Progenitor cell of endocrine pancreas (in vitro differentiated cells): ENCODE measurements at places on chromosomes 1 and 21. TPM values are rescaled to one million over a fixed set of nuclear protein-coding genes. Genes with fewer than 3 reads are reported as not detected.

GRCh38 chr1:201224666-201225370 is 34.2 kb downstream of the IGFN1 start:
- no peaks in the 10 kb centered on the region for H3K27me3 ChIP-seq
- H3K4me3 ChIP-seq: no peak overlapping the region
- peaks cover 2% of the 10 kb centered on the region for H3K4me1 ChIP-seq
- DNase-seq: no peak

BRINP3 gene
- 0.11 TPM in 1 of 2 replicates, not detected in the other for total RNA-seq

GRCh38 chr1:67058761-67059160 is 4.8 kb upstream of the SLC35D1 start:
- no peaks in the 10 kb centered on the region for H3K36me3 ChIP-seq
- peaks cover 6% of the 10 kb centered on the region for H3K4me1 ChIP-seq
- H3K4me3 ChIP-seq: no peak overlapping the region
- no peak overlapping the region for H3K27ac ChIP-seq
- DNase-seq: no peak

DNA sequence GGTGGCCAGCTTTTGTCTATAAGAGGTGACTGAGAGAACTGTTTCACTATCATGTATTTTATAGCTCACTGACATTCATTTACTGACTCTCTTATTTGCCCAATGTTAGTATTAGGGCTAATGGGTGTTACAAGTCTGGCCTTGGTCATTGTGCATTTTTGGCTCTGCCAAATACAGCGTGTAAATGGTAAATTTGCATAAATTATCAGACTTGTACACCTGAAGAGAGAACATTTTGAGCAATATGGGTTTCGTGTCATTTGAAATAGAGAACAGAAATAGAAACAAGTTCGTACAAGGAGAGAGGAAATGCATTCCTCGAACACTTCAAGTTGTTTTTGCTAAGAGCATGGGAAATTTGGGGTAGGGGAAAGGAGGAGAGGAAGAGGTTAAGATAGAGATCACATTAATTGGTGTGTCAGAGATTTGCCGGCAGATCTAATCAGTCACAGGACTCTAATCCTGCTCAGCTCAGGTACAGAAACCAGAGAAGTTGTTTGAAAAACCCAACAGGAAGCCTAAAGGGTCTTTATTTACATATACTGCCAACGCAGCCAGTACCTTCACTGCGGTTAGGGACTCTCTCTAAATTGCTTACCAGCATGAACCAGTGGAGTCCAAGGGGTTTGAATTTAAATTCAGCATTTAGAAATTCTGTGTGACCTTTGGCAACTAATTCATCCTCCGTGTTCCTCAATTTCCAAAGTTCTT is 261.5 kb downstream of the GPATCH2 start:
- no peaks in the 10 kb centered on the region for H3K36me3 ChIP-seq
- H3K27me3 ChIP-seq: no peaks in the 10 kb centered on the region
- H3K4me3 ChIP-seq: no peak overlapping the region
- peaks cover 23% of the 10 kb centered on the region for H3K4me1 ChIP-seq

- no peaks in the 10 kb centered on the region for H3K27me3 ChIP-seq
- H3K36me3 ChIP-seq: peaks cover 2% of the 10 kb centered on the region
- H3K27ac ChIP-seq: no peak overlapping the region
- DNase-seq: no peak
- H3K4me1 ChIP-seq: no peaks in the 10 kb centered on the region
- no peak overlapping the region for H3K4me3 ChIP-seq
Observed at GRCh38 chr1:217660353-217661062, 29.4 kb downstream of the SPATA17 start.

TIAM1 gene
- 35.4 and 36.8 TPM in 2 replicates for total RNA-seq

MYCL gene
- total RNA-seq: 19.3 and 21.3 TPM in 2 replicates

C1orf94 gene
- total RNA-seq: not detected in 2 replicates

- H3K27me3 ChIP-seq: no peaks in the 10 kb centered on the region
- H3K36me3 ChIP-seq: peaks cover 18% of the 10 kb centered on the region
- H3K4me1 ChIP-seq: no peaks in the 10 kb centered on the region
Observed at GRCh38 chr1:52157582-52157981, 15.7 kb downstream of the ZFYVE9 start.

- no peaks in the 10 kb centered on the region for H3K4me1 ChIP-seq
- DNase-seq: no peak
- no peaks in the 10 kb centered on the region for H3K27me3 ChIP-seq
- H3K27ac ChIP-seq: no peak overlapping the region
Observed at GRCh38 chr1:37493336-37494098, 19.1 kb downstream of the ZC3H12A start.

DNA sequence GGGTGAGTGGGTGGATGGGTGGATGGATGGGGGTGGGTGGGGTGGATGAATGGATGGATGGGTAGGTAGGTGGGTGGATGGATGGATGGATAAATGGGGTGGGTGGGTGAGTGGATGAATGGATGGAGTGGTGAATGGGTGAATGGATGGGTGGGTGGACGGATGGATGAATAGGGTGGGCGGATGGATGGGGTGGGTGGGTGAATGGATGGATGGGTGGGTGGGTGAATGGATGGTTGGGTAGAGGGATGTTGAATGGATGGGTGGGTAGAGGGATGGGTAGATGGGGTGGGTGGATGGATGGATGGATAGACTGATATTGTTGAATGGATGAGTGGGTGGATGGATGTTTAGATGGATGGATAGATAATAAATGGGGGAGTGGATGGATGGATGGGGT is 26.9 kb upstream of the CCDC27 start:
- H3K4me1 ChIP-seq: no peaks in the 10 kb centered on the region
- no peak overlapping the region for H3K4me3 ChIP-seq
- peaks cover 19% of the 10 kb centered on the region for H3K27me3 ChIP-seq
- no peak overlapping the region for H3K27ac ChIP-seq

GRCh38 chr1:201538612-201539551 is at the start of gene NAV1:
TSS of gene NAV1 (plus strand) at chr1:201539127. CDS start at chr1:201622885, 83,758 bp downstream.
- H3K36me3 ChIP-seq: no peaks in the 10 kb centered on the region
- peak within 1 kb of the TSS; percentile 79 for H3K4me3 ChIP-seq
- H3K27ac ChIP-seq: peak within 1 kb of the TSS; percentile 76
- H3K27me3 ChIP-seq: peaks cover 78% of the 10 kb centered on the region
- peaks cover 9% of the 10 kb centered on the region for H3K4me1 ChIP-seq

MAP3K21 gene
- total RNA-seq: 13.1 and 13.9 TPM in 2 replicates

DNA sequence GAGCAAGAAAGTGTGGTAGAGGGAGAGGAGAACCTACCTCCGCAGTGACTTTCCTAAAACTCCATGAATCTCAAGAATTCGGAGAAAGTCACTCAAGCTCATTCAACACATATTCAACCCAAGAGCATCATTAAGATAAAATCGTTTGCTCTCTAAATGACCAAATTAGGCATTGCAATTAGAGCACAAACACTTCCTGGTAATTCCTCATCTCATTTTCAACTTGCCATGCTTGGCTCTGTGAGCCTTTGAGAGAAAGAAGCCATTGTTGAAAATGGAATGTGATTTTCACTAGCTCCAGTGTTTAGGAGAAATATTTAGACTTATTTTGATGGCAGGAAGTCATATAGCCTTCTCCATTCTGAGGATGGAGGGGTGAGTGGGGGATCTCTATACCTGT is 52.5 kb downstream of the KAZN start:
- peaks cover 33% of the 10 kb centered on the region for H3K4me1 ChIP-seq
- H3K27me3 ChIP-seq: no peaks in the 10 kb centered on the region
- H3K36me3 ChIP-seq: no peaks in the 10 kb centered on the region
- H3K27ac ChIP-seq: peak overlapping the region; percentile 42

DNA sequence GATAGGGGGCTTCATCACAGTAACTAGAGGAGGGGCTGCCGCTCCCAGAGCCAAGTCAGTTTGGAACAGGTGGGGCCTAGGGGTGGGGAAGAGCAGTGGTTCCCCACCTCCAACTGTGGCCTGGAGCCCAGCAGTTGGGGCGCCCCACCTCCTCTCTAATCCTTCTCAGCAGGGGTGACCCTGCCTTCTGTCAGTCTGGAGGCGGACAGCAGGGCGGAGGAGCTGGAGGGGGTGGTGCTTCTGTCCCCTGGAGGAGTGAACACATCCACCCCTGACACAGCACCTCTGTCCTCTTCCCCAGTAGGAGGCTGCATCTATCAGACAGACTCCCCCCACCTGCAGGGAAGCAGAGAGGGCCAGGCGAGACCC is 73.8 kb downstream of the MRPL37 start:
- peaks cover 8% of the 10 kb centered on the region for H3K36me3 ChIP-seq
- no peak overlapping the region for H3K4me3 ChIP-seq
- peaks cover 29% of the 10 kb centered on the region for H3K4me1 ChIP-seq
- DNase-seq: no peak

GRCh38 chr1:185742403-185742802 is 8.2 kb downstream of the HMCN1 start:
- no peak for DNase-seq
- H3K4me1 ChIP-seq: no peaks in the 10 kb centered on the region
- no peaks in the 10 kb centered on the region for H3K36me3 ChIP-seq
- no peaks in the 10 kb centered on the region for H3K27me3 ChIP-seq
- no peak overlapping the region for H3K4me3 ChIP-seq
- no peak overlapping the region for H3K27ac ChIP-seq

DNA sequence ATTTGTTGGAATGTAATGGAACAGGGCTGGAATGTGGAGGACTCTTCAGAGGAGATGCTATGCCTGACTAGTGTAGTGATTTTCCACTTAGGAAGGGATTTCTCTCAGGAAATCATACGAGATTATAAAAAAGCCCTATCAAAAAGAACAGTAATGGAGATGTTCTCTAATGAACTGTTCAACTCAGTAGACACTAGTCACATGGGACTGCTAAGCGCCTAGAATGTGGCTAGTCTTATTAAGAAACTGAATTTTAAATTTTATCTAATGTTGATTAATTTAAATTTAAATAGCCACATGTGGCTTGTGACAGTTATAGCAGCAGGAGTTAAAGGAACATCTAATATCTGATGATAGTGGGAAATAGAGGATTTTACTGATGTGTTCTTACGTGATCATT is 94.0 kb downstream of the SLC35F3 start:
- no peaks in the 10 kb centered on the region for H3K27me3 ChIP-seq
- no peak overlapping the region for H3K4me3 ChIP-seq
- H3K27ac ChIP-seq: no peak overlapping the region
- H3K4me1 ChIP-seq: no peaks in the 10 kb centered on the region
- no peaks in the 10 kb centered on the region for H3K36me3 ChIP-seq
- DNase-seq: no peak

DNA sequence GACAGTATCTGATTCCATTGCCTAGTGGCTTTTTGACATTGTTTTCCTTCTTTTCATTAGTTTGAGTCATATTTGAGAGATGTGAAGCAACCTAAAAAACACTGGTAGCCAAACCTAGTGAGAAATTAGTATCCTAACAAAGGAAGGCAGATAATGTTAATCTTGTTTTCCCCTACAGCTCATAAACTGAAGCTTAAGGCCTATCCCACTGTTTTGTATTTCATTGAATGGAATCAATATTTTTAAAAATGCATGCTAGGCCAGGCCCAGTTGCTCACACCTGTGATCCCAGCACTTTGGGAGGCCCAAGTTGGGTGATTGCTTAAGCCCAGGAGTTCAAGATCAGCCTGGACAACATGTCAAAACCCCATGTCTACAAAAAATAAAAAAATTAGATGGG is 1.2 kb downstream of the CR1L start:
- no peak overlapping the region for H3K4me3 ChIP-seq
- H3K27ac ChIP-seq: no peak overlapping the region
- peaks cover 26% of the 10 kb centered on the region for H3K4me1 ChIP-seq
- no peaks in the 10 kb centered on the region for H3K36me3 ChIP-seq
- H3K27me3 ChIP-seq: no peaks in the 10 kb centered on the region

GRCh38 chr1:93463960-93464359 is 16.0 kb downstream of the FNBP1L start:
- no peaks in the 10 kb centered on the region for H3K27me3 ChIP-seq
- H3K4me3 ChIP-seq: no peak overlapping the region
- peaks cover 40% of the 10 kb centered on the region for H3K36me3 ChIP-seq
- DNase-seq: no peak
- peaks cover 17% of the 10 kb centered on the region for H3K4me1 ChIP-seq
- no peak overlapping the region for H3K27ac ChIP-seq

GRCh38 chr1:39637361-39637760 is 2.1 kb downstream of the HEYL start:
- H3K4me1 ChIP-seq: peaks cover 8% of the 10 kb centered on the region
- H3K27me3 ChIP-seq: peaks cover 78% of the 10 kb centered on the region
- no peaks in the 10 kb centered on the region for H3K36me3 ChIP-seq

DNA sequence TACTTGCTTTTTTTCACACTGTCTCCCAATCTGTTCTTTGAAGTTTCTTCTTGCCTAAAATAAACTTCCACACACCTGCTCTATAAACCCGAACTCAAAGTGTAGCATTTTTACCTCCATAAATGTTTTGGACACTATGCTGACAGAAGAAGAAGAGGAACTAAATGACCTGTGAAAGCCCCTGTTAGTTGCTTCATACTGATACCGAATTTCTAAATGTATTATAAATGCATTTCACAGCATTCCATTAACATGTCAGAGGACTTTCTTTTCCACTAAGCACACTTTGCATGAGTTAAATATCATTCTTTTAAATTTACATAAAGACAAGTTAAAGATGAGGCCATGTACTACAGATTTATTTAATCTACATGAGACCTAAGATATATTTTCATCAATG is 281.0 kb downstream of the SMYD3 start:
- H3K36me3 ChIP-seq: no peaks in the 10 kb centered on the region
- DNase-seq: no peak
- no peaks in the 10 kb centered on the region for H3K4me1 ChIP-seq
- H3K27ac ChIP-seq: no peak overlapping the region

DNA sequence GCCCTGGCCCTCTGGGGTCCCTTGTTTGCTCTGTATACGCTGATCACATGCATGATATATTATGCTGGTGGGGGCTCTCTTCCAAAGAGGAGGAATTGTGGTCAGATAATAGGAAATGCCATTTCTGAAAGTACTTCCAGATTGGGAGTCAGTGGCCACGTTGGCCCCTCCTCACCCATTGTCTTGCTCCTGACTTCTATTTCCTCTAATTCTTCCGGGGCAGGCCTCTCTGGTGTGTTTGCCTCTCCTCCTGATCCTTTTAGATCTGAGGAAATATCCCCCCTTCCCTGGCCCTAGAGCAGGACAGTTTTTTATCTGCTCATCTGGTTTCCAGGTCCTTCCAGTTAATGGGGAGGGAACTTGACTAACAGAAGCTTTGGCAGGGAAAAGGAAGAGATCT is 2.9 kb downstream of the VANGL2 start:
- H3K36me3 ChIP-seq: no peaks in the 10 kb centered on the region
- peaks cover 40% of the 10 kb centered on the region for H3K4me1 ChIP-seq
- no peaks in the 10 kb centered on the region for H3K27me3 ChIP-seq
- no peak for DNase-seq
- H3K27ac ChIP-seq: peak overlapping the region; percentile 75

DNA sequence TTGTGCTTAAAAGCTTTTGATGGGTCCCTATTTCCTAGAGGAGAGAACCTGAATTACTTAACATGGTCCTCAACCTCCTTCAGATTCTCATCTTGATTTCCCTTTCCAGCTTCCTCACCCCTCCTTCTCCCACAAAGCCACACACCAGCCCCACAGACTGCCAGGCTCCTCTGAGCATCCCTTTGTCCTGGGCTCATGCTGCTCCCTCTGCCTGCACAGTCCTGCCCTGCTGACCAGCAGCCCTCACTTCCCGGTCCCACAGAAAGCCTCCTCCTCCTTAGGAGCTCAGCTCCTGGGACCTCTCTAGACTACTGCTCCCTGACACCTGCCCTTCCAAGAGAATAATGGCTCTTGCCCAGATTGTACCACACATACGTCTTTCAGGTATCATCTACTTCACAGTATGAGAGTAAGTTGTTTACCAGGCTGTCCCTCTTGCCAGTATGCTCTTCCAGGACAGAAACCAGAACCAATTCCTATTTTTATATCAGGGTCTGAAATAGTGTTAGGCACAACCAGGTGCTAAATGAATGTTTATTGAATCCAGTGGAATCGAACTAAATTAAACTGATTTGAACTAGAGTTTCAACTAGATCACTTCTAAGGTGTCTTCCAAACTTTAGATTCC is 373.4 kb downstream of the LMX1A start:
- H3K27me3 ChIP-seq: peaks cover 7% of the 10 kb centered on the region
- no peaks in the 10 kb centered on the region for H3K36me3 ChIP-seq
- no peak overlapping the region for H3K4me3 ChIP-seq
- no peaks in the 10 kb centered on the region for H3K4me1 ChIP-seq
